B cell (primary cell): ENCODE measurements at places on chromosomes 13 and 19. TPM values are rescaled to one million over a fixed set of nuclear protein-coding genes. Genes with fewer than 3 reads are reported as not detected.

DNA sequence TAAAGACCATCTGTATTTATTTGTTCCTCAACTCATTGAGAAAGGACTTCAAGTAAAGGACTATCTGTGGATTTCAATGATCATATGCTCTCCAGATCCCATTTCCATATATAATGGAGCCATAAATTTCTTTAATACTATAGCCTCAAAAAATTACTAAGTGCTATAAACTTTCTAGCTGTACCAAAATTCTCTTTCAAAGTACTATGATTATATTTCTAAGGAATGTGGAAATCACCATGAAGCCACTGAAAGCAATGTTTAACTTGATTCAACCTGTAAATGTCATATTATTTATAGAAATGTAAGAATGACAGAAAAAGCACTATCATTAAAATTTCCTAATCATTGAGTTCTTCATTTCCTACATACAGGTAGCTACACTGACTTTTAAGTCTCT, 20.7 kb downstream of the TBC1D4 start:
- no peaks in the 10 kb centered on the region for H3K36me3 ChIP-seq
- DNase-seq: no peak
- no peaks in the 10 kb centered on the region for H3K27me3 ChIP-seq
- H3K4me1 ChIP-seq: no peaks in the 10 kb centered on the region

- H3K27me3 ChIP-seq: no peaks in the 10 kb centered on the region
- H3K27ac ChIP-seq: no peak overlapping the region
- no peaks in the 10 kb centered on the region for H3K36me3 ChIP-seq
- DNase-seq: peak; percentile 9
- H3K4me3 ChIP-seq: no peak overlapping the region
- peaks cover 18% of the 10 kb centered on the region for H3K4me1 ChIP-seq
These were observed 81.4 kb downstream of the IRS2 start for GRCh38 chr13:109704771-109705635.

- DNase-seq: no peak
- H3K27me3 ChIP-seq: no peaks in the 10 kb centered on the region
- H3K27ac ChIP-seq: no peak overlapping the region
- no peaks in the 10 kb centered on the region for H3K4me1 ChIP-seq
- H3K4me3 ChIP-seq: no peak overlapping the region
- no peaks in the 10 kb centered on the region for H3K36me3 ChIP-seq
These were observed 306.1 kb downstream of the DCT start for GRCh38 chr13:94173312-94173854.

Gene ZNF835
- polyA plus RNA-seq: 2.1 and 4.3 TPM in 2 replicates

DNA sequence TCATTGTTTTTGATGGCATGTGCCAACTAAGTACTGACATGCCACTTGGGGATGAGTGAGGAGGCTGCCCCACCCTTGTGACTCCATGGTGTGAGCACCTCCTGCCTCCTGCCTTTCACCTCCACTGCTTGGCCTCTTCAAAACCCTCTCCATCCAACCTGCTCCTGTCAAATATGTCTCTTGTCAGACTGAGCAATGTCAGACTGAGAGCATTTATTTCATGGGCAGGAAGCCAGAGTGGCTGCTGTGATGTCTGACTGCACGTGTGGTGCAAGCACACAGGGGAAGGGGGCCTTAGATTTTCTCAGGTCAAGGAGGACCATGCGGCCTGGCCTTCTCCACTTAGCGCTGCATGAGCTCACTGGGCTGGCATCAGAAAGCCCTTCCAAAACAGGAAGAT, 68.3 kb downstream of the STARD13 start:
- no peaks in the 10 kb centered on the region for H3K4me1 ChIP-seq
- H3K4me3 ChIP-seq: no peak overlapping the region
- no peak for DNase-seq
- H3K27ac ChIP-seq: no peak overlapping the region
- H3K27me3 ChIP-seq: no peaks in the 10 kb centered on the region

Gene ZNF573
- polyA plus RNA-seq: 2.9 and 5.3 TPM in 2 replicates

Gene ADGRE3
- 0.46 TPM in 1 of 2 replicates, not detected in the other for polyA plus RNA-seq

GRCh38 chr13:44439452-44440024, 65.9 kb downstream of the SERP2 start:
- no peak overlapping the region for H3K27ac ChIP-seq
- H3K4me1 ChIP-seq: peaks cover 28% of the 10 kb centered on the region
- DNase-seq: no peak
- H3K36me3 ChIP-seq: no peaks in the 10 kb centered on the region

DNA sequence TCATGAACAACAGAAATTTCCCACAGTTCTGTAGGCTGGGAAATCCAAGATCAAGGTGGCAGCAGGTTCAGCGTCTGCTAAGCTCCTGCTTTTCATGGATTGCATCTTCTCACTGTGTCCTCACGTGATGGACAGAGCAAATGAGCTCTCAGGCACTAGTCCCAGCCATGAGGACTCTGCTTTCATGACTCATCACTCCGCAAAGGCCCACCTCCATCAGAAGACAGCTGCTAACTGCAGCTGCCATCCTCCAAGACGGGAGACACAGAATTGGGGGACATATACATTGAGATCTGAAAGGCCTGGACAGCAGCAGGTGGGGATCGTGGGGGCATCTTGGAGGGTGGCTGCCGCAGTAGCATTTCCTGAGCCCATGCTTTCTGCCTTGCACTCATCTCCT, 44.4 kb upstream of the SPATA13 start:
- no peaks in the 10 kb centered on the region for H3K36me3 ChIP-seq
- H3K27ac ChIP-seq: no peak overlapping the region
- H3K4me1 ChIP-seq: no peaks in the 10 kb centered on the region
- DNase-seq: no peak
- H3K27me3 ChIP-seq: no peaks in the 10 kb centered on the region

- no peak overlapping the region for H3K27ac ChIP-seq
- peaks cover 27% of the 10 kb centered on the region for H3K4me1 ChIP-seq
- H3K27me3 ChIP-seq: peaks cover 16% of the 10 kb centered on the region
- H3K36me3 ChIP-seq: no peaks in the 10 kb centered on the region
- no peak for DNase-seq
These were observed 4.1 kb downstream of the VSTM2B start for GRCh38 chr19:29529646-29530539.

DNA sequence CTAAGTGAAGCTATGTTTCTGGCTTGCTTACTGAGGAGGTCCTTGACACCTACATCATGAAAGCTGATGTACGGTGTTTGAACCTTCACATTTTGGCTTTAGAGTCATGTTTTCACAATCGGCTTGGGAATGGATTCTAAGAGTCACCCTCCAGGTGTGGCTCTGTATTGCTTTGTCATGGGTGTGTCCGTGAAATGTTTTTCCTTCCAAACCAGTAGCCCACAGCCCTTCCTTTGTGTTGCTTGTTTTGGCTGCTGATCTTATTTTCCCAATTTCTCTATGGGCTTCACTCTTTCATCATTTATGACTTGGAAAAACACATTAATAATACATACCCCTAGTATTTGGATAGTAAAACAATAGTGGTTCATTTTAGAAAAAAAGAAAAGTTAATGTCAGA, 240.6 kb downstream of the GGACT start:
- DNase-seq: no peak
- no peak overlapping the region for H3K27ac ChIP-seq
- no peaks in the 10 kb centered on the region for H3K27me3 ChIP-seq
- no peaks in the 10 kb centered on the region for H3K4me1 ChIP-seq
- no peaks in the 10 kb centered on the region for H3K36me3 ChIP-seq
- H3K4me3 ChIP-seq: no peak overlapping the region

Gene SMIM44
- polyA plus RNA-seq: not detected in 2 replicates

DNA sequence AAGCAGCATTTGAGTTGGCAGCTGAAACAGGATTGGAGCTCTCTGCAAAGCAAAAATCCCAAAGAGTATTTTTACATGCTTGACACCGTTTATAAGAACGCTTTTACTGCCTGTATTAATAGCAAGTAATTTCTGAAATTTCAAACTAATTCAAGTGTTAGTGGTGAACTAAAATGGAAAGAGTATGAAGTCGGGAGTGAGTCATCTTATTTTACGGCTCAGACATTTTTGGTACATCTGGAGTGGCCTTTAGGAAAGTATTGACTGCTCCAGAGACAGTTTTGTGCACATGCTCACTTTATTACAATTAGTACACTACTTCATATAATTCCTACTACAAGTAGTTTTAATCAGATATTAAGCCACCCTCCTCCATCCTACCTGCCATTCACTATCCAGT, 167.4 kb downstream of the SLITRK6 start:
- DNase-seq: no peak
- H3K4me1 ChIP-seq: no peaks in the 10 kb centered on the region
- no peaks in the 10 kb centered on the region for H3K36me3 ChIP-seq
- H3K27ac ChIP-seq: no peak overlapping the region

Gene SH2D3A
- polyA plus RNA-seq: 54.1 and 61.1 TPM in 2 replicates

Gene ZNF69
- polyA plus RNA-seq: 0.69 and 0.92 TPM in 2 replicates

DNA sequence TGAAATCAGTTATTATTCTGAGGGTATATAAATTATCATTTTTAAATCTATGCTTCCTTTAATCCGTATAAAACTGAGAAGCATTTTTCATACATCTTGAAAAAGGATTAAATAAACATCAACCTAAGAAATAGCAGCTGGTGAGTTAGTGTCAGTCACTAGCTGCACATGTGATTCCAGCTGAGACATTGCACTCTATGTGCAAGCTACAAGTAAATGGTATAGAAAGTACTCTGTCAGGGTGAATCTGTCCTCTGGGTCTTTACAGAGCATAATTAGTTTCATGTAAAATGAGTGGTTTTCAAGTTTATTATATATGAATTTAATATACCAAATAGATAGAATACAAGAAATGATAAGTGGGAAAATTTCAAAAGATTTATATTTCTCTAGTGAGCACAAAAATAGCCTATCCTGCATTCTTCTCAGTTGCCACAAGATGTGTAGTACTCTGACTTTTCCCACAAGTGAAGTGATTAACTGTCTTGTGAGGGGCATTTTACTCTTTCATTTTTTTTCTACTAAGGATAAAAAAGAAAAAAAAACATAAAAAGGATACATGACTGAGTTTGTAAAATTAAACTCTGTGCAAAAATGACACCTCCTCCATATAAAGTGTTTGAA, 1372.1 kb downstream of the PCDH9 start:
- no peak overlapping the region for H3K27ac ChIP-seq
- H3K4me1 ChIP-seq: no peaks in the 10 kb centered on the region

DNA sequence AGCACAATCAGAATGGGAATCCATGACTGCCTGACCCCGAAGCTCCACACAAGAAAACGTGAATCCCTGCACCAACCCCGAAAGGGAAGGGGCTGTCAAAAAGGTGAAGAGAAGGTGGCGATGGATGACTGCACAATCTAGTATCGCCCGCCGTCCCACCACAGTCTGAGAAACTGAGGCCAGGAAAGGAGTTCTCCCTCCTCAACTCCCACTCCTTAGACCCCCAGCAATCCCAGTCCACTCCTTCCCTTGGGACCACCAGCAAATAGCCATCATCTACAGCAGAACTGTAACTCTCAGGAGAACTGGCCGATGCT, 451 bp downstream of the NOSIP start:
- DNase-seq: no peak
- H3K36me3 ChIP-seq: no peaks in the 10 kb centered on the region
- peak overlapping the region; percentile 74 for H3K27ac ChIP-seq
- H3K4me3 ChIP-seq: peak overlapping the region; percentile 87
- peaks cover 16% of the 10 kb centered on the region for H3K4me1 ChIP-seq

Gene NMRK2
- polyA plus RNA-seq: not detected in 2 replicates

DNA sequence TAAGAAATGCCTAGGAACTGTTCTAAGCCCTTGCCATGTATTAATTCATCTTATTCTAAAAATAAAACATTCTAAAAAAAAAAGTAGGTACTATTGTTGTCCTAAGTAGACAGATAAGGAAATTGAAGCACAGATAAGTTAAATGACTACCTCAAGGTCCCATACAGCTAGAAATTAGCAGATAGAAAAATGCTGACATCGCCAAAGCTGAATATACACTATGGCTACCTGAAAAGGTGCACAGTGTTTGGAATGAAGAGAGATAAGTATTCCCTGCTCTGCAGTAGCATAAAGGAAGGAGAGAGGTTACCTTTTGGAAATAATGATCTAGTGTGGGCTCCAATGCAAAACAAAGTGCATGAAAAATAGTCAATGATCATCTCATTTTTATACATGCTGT, 65.3 kb downstream of the DCT start:
- DNase-seq: no peak
- no peaks in the 10 kb centered on the region for H3K27me3 ChIP-seq
- H3K4me3 ChIP-seq: no peak overlapping the region
- H3K27ac ChIP-seq: no peak overlapping the region
- H3K36me3 ChIP-seq: no peaks in the 10 kb centered on the region

Gene PRDX2
- 44.3 and 66.1 TPM in 2 replicates for polyA plus RNA-seq

Gene KLF16
- 43.5 and 49.0 TPM in 2 replicates for polyA plus RNA-seq

DNA sequence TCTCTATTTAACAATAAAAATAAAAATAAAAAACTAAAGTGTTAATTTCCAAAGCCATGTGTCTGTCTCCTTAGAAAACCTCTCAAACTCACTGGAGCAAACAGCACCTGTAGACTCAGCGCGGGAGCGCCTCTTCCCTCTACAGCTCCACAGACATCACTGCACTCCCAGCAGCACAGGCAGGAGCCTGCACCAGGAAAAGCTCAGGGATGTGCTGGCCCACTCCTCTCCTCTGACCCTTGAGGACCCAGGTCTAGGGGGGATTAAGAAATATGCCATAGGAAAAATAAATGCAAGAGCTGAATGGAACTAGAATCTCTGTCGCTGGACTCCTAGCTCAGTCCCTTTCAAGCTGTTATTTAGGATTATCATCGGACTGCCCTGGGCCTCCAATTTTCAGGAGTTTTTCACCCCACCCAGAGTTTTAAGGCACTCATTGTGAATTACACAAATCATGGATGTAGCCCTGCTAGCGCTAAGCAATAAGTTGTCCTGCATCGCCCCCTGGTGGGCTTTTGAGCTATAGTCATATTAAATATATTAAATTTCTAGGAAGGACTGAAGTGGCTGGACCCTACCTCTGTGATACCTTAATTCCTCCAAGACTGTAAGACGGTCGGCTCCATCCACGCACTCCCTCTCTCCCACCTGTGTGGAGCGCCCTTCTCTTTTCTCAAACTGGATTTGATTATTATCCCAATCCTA, 333.9 kb downstream of the UQCRFS1 start:
- no peaks in the 10 kb centered on the region for H3K4me1 ChIP-seq
- no peaks in the 10 kb centered on the region for H3K27me3 ChIP-seq
- peak; percentile 34 for DNase-seq
- H3K4me3 ChIP-seq: no peak overlapping the region
- H3K36me3 ChIP-seq: no peaks in the 10 kb centered on the region

DNA sequence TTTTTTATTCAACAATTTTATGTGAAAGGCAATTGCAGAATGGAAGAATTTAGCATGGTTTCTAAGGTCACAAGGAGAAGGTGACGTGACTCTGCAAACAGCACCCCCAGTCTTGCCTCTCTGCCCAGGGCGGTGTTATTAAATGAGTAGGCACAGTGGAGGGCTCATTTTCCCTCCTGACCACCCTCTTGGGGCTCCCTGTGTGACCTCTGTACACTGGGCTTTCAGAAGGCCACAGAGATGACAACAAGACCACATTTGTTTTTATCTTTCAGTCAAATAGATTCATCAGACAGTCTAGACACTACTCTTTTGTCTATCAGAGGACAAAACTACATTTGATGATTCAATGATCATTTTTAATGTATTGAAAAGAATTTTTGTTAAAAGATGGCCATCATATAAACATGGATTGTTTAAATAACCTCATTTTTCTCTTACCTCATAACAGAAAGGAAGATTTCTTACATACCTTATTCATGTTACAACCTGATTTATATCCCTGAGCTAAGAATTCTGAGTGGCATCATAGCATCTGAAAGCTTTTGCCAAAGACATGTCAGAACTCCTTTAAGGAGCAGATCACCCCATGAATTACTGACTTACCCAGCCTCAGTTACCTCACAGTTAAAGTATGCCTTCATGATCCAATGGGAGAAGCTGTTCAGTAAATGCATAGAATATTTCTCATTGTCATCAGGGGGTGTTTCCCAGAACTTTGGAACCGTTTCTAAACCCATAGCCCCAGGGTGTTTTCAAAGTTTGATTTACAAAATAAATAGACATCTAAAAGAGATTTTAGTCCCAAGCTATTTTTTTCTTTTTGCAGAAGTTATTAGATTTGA, 184.0 kb upstream of the RFC3 start:
- H3K27me3 ChIP-seq: no peaks in the 10 kb centered on the region
- no peak overlapping the region for H3K27ac ChIP-seq
- H3K4me3 ChIP-seq: no peak overlapping the region
- H3K4me1 ChIP-seq: no peaks in the 10 kb centered on the region
- no peaks in the 10 kb centered on the region for H3K36me3 ChIP-seq
